ENCODE measurements at places on chromosomes 1 and 21. TPM values are rescaled to one million over a fixed set of nuclear protein-coding genes. Genes with fewer than 3 reads are reported as not detected.

Gene ADORA3
- not detected for total RNA-seq

DNA sequence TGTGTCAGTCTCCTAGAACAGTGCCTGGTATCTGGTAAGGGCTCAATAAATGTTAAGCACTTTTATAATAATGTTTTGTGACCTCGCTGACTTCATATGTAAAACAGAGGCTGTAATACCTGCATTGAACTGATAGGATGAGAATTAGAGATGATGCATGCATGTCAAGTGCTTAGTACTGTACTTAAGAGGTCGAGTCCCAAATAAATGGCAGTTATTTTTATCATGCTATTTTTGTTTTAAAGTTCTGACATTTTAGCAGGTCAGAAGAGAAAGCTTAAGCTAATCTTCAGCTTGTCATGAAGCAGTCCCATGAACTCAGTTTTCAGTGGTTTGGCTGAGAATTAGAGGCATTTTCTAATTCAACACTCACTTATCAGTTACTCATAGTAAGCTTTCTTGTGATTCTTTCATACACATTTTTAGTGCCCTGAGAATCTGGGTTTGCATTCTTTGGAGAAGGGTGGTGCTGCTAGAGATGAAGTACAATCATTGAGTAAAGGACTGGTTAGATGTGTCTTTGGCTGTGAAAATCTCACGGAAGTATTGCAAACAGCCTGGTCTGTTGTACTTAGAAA, 75.7 kb upstream of the RAVER2 start:
- DNase-seq, result no peak

- DNase-seq, result no peak
These were observed 385.6 kb downstream of the HLX start for GRCh38 chr1:221264848-221265247.

- DNase-seq, result no peak
These were observed 121.9 kb downstream of the PTPRU start for GRCh38 chr1:29358183-29358582.

Gene FCN3
- not detected for total RNA-seq

GRCh38 chr1:182163821-182164223, 102.3 kb upstream of the ZNF648 start:
- DNase-seq, result no peak

DNA sequence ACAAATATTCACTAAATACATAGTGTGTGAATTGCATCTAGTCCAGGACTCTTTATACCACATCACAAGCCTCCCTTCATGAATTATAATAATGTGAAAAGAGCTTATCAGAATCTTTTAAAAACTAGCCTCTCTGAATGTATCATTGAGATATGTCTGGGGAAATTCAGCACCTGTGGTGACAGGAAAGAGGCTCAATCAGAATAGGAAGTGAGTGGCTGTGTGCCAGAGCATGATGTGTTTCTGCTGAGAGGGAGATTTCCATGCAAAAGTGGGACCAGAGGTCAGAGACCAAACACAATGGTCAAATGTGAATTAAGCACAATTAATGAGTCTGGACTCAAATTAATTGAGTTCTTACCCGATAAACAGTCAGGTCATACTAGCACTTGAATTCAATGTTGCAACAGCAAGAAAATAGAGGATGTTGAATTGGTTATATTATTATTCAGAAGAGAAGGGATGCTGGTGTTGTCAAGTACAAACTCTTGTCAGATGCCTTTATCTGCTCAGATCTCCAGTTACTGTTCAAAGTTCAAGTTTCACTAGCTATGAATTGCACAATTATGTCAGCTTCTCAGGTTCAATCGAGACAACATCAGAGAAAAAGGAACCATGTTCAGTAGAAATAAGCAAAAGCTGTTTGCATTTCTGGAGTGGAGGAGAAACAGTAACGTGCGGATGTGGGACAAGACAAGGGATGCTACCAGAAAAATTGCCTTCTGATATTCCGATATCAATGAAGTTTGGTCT, 226.2 kb downstream of the ZNF326 start:
- no peak for DNase-seq

DNA sequence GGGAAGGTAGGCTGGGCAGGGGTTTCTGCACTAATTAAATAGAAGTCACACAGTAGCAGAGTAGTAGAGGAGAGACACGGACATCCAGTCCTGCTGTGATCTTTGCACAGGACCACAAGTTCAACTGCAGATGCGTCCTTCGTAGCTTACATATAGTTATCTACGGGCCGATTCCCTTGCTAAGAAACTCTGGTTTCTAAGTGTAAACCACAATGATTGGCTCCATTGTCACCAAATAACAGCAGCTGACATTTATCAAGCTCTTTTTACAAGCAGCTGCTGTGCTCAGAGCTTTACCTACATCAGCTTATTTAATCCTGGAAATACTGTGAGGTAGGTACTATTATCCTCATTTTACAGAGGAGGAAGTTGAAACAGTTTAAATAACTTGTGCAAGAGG, 3.1 kb downstream of the SLC45A3 start:
- no peak for DNase-seq

- no peak for DNase-seq
These were observed 8.2 kb downstream of the KCNA2 start for GRCh38 chr1:110597966-110598365.

DNA sequence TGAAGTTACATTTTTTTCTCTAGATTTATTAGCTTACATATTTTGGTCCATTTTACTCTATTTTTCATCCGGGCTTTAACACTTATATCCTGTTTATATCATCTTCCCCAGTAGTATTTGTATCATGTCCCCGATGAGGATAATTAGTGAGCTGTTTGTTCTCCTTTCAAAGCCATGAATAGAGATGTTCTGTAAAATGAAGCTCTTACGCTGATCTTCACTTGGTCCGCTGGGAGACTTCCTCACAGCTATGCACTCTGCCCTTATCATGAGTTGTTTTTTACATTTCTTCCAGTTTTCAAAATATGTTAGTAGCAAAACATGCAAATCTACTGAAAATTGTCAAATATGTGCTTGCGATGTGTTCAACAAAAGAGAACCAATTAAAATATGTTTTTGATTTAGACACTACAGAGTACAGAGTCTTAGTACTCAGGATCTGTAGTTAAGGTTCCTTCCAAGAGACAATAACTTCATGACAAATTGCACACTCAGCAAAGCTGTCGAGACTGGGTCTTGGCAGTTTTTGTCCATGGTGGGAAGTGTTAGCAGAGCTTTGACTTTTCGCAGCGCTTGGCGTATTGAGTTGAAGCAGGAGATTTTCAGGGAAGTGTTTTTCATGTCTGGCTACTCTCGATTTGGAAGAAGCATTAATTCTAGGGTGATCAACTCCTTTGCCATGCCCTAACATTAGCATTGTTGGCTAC, 292.0 kb upstream of the ADAMTS5 start:
- no peak for DNase-seq

GRCh38 chr1:228381356-228381755, 25.3 kb downstream of the TRIM11 start:
- no peak for DNase-seq

DNA sequence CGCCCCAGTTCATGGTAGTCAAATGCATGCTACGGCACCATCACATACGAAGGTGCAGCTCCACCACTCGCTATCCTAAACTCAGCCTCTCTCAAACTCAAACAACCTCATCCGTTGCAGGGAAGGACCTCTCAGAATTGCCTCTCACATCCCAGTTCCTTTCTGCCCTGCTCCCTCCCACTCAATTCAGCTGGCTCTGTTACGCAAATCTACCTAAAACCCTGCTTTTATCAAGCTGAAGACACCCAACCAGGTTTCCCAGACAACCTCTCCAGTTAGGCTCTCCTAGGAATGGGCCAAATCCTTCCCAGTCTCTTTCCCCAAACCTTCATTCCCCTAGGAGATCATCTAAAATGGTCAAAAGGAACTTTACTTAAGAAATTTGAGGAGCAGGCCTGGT, 62.9 kb downstream of the CLSTN1 start:
- no peak for DNase-seq

DNA sequence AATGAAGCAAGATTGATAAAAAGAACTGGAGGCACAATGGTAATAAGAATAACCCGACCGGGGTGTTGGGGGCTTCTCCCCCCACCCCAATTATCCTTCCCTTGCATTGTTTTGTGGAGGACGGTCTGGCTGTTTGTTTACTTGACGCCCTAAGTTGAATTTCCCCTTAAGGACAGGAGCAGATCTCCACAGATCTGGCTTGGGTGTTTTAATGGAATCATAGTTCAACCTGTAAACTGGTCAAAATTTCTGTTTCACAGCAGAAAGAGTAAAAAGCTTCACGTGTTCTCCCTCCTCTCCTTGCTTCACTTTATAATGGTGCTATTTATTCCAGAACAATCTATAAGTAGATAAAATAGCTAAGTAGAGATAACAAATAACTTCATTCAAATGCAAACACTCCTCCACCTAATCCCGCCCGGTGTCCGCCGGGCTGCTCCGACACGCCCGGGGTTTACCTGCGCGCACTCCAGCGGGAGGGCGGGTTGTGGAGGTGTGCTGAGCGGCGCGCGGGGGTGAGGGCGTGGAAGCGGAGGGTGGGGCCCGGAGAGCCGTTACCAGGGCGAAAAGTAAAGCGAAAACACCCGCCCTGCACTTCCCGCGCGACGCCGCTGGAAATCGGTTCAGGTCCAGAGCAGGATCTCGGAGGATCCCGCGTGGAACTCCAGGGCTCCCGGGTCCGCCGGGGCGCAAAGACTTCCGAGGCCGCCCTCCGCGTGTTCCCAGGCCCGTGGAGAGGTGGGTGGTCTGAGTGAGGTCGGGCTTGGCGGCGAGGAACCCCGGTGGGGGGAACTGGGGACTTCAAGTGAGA, 2.0 kb upstream of the ATF3 start:
- peak; percentile 28 for DNase-seq

Gene SERPINC1
- total RNA-seq, result not detected

Gene L1TD1
- 12.5 TPM for total RNA-seq

Gene EXTL1
- total RNA-seq, result 2.1 TPM

DNA sequence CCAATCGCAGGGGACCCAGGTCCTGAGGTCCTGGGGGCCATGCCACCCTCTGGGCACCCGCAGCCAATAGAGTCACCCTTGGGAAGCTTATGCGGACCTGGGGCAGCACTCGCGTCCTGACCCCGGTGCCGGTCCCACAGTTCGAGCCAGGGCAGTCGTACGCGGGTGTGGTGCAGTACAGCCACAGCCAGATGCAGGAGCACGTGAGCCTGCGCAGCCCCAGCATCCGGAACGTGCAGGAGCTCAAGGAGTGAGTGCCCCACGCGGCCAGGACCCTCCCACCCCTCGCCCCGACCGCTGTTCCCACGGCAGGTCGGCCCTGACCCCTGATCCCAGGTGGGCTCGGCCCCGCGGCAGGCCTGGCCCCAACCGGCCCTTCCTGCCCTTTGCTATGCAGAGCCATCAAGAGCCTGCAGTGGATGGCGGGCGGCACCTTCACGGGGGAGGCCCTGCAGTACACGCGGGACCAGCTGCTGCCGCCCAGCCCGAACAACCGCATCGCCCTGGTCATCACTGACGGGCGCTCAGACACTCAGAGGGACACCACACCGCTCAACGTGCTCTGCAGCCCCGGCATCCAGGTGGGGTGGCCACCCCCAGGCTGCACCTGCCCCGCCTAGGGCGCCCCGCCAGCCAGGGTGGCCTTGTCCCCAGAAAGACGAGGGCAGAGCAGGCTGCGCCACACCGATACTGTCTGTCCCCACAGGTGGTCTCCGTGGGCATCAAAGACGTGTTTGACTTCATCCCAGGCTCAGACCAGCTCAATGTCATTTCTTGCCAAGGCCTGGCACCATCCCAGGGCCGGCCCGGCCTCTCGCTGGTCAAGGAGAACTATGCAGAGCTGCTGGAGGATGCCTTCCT, 20.5 kb downstream of the COL6A1 start:
- no peak for DNase-seq

Gene KRTAP7-1
- total RNA-seq, result not detected

GRCh38 chr1:64654519-64655341, 90.1 kb upstream of the RAVER2 start:
- DNase-seq, result no peak

DNA sequence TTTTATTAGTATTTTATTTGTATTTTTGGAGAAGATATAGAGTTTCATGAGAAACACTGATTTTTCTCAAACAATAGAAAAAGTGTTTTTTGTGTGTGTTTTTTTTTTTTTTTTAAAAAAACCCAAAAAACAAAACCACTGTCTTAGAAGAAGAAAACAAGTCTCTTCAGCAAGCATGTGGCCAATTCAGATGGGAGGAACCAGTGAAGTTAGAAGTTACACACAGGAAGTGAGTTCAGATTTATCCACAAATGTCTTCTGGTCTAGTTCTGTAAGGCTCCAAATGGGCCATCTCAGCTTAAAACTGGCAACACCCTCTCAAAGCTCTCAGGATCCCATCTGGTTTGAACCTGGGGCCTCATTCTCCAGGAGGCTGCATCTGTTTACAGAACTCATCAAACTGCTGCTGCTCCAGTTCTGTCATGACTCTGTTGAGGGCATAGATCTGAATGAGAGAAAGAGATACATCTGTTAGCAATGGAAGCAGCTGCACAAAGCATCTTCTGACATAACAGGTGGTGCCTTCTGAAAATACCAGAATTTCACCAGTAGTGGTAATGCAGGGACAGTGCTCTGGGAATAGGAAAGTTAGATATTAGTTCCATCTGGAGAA, 9.8 kb upstream of the ERMAP start:
- DNase-seq, result no peak

DNA sequence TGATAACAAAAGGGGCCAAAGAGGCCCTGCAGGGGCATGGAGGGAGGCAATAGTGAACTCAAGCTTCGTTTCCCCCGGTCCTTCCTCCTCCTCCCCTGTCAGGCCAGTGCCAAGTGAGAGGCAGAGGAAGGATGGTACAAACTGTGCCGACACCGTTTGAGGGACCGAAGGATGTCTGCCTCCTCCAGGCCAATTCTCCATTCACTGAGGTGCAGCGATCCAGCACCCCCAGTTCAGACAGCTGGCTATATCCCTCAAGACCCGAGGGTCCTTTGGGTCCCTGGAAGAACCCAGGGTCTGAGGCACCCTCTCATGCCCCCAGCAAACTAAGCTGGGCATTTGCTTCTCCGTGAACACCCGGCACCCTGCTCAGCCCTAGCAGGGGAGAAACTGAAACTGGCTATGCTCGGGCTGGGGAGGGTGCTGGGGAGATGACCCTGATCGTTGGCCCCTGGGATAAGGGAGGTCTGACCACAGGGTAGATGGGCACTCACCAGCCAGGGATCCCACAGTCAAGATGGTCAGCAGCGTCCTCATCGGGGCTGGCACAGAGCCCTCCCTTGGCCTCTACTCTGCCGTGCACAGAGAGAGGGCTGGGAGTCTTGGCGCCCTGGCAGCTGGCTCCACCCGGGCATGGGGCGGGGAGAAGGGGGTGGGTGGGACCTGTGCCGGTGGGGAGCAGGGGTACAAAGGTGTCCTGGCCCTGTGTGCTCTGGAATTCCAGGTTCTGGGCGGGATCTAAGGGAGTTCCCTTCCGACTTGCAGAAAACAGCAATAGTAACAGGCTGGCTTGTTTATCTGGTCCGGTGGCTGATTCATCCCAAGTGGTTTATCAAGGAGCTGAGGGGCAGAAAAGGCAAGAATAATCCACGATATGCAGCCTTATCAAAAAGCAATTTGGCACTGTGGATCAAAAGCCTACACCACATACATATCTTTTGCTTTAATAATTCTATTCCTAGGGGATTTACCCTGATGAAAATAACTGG, at the start of gene IL22RA1:
TSS of gene IL22RA1 (minus strand) at position 595 of the 989 bp plus-strand sequence. CDS start at position 537, 58 bp downstream.
- DNase-seq, result no peak

Gene OR6N1
- total RNA-seq, result not detected

Gene LIN28A
- total RNA-seq, result 1,384 TPM
